COLO829 (cell line): ENCODE measurements at places on chromosomes 3 and 15.

DNA sequence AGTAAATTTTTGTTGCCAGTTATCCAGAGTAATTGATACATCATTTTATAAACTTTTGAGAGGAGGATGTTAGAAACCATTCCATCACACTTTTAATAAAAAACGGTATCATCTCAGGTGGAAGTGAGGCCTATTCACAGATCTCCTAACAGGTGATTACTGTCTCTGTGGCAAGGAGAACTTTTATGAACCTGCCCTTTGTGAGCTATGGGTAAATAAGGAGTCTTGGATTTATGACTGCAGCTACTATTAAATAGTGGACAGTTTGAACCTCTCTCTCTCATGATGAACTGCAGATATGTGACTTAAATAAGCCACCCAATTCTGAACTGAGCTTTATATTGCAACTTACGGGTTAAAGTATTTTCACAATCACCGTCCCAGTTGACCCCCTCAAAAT lies 45.7 kb downstream of the ZFAND6 start:
- DNase-seq: no peak

- DNase-seq: no peak
These were observed 820.5 kb downstream of the MCTP2 start for GRCh38 chr15:95051861-95052260.

GRCh38 chr3:148307443-148307843 lies 390.3 kb upstream of the AGTR1 start:
- DNase-seq: no peak

- DNase-seq: no peak
These were observed 417.7 kb upstream of the TGFBR2 start for GRCh38 chr3:30188713-30189112.

GRCh38 chr3:133328373-133328772 lies 71.5 kb upstream of the BFSP2 start:
- no peak for DNase-seq

GRCh38 chr3:8505621-8506020 lies 4.0 kb downstream of the LMCD1 start:
- DNase-seq: no peak

GRCh38 chr3:36475558-36475957 lies 95.3 kb downstream of the STAC start:
- DNase-seq: no peak

DNA sequence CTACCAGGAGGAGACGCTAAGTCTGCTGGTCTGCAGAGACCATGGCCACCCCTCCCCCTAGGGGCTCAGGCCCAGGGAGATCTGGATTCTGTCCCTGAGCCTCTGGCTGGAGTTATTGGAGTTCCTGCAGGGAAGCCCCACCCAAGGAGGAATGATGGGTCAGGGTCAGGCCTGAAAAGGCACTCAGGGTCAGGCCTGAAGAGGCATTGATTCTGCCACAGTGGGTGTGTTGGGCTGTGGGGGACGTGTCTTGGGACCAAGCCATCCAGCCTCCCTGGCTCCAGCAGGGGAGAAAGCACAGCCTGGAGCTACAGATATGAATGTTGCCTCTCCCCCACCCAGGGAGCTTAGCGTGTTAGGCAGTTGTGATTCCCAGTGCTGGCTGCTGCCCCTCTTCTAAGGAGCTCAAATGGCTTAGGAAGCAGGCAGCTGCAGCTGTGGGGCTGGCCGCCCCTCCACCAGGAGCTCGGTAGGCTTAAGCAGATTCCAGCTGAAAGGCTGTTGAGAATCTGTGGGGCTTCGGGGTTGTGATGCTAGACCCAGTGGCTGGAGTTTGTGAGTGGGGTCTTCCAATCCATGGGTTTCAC lies 176.7 kb downstream of the CHL1 start:
- DNase-seq: no peak
